Ureter (tissue), 1 donor: ENCODE measurements at places on chromosomes 5 and 9. TPM values are rescaled to one million over a fixed set of nuclear protein-coding genes. Genes with fewer than 3 reads are reported as not detected.

DNA sequence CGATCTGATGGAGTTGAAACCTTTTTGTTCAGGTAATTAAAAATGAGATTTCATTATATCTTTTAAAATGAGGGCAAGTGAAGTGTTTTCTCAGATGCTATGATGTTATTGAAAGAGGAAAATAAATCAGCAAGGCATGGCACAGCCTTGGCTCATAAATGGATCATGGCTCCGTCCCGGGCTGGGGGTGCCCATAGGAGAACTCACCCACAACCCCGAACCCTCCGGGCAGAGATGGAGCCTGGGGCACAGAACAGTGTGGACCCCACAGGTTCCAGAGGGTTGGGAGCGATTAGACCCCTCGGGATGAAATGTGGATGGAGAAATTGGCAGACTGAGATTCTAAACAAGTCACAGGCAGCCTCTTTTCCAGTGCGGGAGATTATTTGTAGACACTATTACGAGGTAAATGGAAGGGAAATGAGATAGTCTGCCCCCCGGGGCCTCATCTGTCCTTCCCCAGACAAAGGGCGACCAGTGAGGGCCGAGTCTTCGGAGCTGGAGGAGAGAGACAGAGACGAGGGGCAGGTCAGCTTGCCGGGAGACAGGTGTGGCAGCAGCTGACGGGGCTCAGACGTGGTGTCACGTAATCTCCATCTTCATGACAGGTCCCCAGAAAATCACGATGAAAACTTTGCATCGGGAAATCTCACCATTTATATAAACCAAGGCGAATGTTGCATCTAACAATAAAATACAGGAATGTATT lies 33.7 kb downstream of the NDUFS6 start:
- DNase-seq: no peak

GRCh38 chr9:86128235-86128822 lies 29.0 kb upstream of the GOLM1 start:
- no peak for DNase-seq

DNA sequence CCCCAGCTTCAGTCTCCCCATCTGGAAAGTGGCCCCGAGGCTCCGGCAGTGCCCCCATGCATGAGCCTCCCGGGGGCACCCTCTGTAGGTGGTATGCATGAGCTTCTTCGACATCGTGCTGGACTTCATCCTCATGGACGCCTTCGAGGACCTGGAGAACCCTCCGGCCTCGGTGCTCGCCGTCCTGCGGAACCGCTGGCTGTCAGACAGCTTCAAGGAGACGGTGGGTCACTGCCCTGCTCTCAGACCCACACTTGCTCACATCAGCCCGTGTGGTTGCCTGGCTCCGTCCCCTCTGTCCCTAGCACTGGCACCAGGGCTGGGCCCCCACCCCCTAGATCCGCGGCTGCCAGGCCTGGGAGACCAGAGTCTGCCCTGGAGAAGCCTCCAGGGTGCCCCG lies 12.8 kb upstream of the DOLPP1 start:
- no peak for DNase-seq

DNA sequence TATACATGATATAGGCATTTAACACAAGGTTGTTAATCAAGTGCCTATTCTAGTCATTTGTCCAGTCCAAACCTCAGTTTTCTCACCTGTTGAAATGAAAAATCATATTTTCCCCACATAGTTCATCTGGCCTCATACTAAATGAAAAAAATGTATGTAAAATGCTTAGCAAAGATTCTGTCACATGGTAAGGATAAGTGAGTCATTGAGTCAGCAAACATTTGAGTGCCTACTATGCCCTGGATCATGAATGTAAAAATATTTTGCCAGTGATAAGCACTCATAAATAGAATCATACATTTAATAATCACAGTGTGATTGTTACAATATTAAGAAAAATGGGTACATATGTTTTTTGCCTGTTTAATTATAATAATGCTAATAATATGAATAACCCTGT lies 181.2 kb upstream of the PAPPA start:
- no peak for DNase-seq

The PCDHB3 gene
- total RNA-seq: 1.1 TPM

- no peak for DNase-seq
Observed at GRCh38 chr5:60487476-60487875, 212.5 kb downstream of the DEPDC1B start.

- DNase-seq: no peak
Observed at GRCh38 chr5:38925154-38925925, 79.5 kb downstream of the OSMR start.

GRCh38 chr5:1199649-1200494 lies 1.5 kb upstream of the SLC6A19 start:
- no peak for DNase-seq

GRCh38 chr9:124274226-124274625 lies 16.5 kb downstream of the NEK6 start:
- no peak for DNase-seq

- no peak for DNase-seq
Observed at GRCh38 chr5:168443950-168444700, 42.1 kb upstream of the RARS1 start.

- no peak for DNase-seq
Observed at GRCh38 chr9:72274441-72274840, 90.6 kb downstream of the ZFAND5 start.

The FAM78A gene
- 3.3 TPM for total RNA-seq

DNA sequence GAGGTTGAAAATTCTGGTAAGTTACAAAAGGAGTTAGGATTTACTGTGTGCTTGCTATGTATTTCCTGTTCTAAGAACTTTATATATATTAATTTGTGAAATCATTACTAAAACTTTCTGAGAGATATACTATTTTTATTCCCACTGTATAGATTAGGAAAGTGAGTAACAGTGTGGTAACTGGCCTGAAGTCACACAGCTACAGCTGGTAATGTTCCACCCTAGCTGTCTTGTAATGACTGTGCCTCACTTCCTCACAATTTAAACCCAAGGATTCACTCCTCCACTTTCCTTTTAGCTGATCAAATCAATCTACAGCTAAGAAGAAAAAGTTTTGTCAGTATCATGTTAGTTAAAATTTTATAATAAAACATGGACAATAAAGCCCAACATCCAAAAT lies 278.8 kb downstream of the GAS1 start:
- no peak for DNase-seq

The HEXB gene
- 101 TPM for total RNA-seq

DNA sequence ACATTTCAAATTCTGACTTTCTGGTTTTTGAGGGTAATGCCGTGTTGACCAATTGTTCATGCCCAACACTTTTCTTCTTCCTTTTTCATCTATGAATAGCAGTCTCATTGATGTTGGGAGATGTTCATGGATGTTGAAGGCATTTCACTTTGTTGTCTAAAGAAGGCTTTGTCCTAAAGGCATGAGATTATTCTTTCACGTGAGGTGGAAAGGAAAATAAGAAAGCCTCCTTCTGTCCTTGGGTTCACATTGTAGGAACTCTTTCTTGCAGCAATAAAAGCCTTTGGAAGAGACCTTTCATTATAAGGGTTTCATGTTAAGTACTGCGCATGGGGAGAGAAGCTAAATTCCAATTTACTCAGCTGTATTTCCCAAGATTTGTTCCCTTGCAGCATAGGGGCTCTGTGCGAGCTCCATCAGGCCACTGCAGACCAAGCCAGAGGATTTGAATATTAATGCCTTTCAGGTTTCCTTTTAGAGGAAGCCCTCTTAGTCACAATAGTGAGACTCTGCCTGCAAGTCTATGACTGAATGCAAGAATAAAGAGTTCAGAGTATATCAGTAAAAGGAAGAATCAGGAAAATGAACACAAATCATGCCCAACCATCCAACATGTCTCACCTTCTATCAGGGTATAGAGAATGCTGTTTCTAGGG lies 274.6 kb downstream of the TMEM38B start:
- no peak for DNase-seq

- DNase-seq: no peak
Observed at GRCh38 chr5:112776301-112776856, 38.7 kb downstream of the APC start.

The PCDHGA2 gene
- 2.6 TPM for total RNA-seq

DNA sequence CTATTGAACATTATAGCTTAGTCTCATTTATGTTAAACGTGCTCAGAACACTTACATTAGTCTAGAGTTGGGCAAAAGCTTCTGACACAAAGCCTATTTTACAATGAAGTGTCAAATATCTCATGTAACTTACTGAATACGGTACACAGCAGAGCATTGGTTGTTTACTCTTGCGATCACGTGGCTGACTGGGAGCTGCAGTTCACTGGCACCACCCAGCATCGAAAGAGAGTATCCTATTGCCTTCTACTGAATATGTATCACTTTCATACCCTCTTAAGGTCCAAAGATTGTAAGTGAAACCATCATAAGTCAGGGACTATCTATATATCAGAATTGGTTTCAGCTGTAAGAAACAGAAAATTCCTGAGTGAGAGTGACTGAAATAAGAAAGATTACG lies 42.6 kb upstream of the OSMR start:
- DNase-seq: no peak

- DNase-seq: no peak
Observed at GRCh38 chr9:32550150-32550561, 2.0 kb upstream of the SMIM27 start.

The PCDHB11 gene
- 2.1 TPM for total RNA-seq

The DND1 gene
- total RNA-seq: 2.7 TPM
